ENCODE measurements at places on chromosomes 3 and 15.
A peak's percentile ranks its signal among the peaks of the same experiment; 100 is the strongest.

DNA sequence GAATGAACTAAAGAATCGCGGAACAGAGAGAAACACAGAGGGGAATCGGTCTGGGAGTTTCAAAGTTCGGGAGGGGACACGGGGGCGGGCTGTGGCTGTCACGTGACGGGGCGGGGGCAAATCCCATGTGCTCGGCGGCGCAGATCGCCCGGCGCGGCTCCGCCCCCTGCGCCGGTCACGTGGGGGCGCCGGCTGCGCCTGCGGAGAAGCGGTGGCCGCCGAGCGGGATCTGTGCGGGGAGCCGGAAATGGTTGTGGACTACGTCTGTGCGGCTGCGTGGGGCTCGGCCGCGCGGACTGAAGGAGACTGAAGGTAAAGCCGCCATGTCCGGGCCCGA lies at the start of gene EIF4G1:
TSS of gene EIF4G1 (plus strand) at position 244 of the 337 bp plus-strand sequence. CDS start 1,191 bp downstream, outside the sequence.
- DNase-seq = peak; percentile 97

- peak; percentile 31 for DNase-seq
Observed at GRCh38 chr15:75573648-75574384, 5.3 kb downstream of the PTPN9 start.

DNA sequence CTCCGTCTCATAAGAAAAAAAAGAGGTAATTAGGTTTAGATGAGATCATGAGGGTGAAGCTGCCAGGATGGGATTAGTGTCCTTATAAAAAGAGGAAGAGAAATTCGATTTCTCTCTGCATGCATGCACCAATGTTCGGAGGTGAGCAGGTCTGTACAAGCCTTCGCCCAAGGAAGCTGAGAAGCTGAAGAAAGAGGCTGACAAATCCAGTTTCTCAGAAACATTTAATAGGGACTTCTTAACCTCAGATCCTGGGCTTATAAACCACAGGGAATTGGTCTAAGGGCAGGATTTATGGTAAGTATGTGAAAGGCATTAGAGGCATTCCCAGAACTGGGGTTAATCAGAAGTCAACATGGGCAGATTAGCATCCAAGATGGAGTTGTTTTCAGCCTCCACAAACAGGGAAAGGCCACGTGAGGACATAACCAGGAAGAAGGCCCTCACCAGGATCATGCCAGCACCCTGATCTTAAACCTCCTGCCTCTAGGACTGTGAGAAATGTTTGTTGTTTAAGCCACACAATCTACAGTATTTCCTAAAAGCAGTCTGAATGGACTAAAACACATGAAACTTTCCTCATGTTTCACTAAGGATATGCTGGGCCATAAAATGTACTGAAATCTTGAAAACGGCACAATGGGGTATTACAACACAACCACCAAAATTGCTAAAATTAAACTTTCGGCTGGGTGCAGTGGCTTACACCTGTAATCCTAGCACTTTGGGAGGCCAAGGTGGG lies 11.3 kb downstream of the SHISA5 start:
- no peak for DNase-seq

- DNase-seq = no peak
Observed at GRCh38 chr3:60322298-60322856, 928.9 kb downstream of the FHIT start.

DNA sequence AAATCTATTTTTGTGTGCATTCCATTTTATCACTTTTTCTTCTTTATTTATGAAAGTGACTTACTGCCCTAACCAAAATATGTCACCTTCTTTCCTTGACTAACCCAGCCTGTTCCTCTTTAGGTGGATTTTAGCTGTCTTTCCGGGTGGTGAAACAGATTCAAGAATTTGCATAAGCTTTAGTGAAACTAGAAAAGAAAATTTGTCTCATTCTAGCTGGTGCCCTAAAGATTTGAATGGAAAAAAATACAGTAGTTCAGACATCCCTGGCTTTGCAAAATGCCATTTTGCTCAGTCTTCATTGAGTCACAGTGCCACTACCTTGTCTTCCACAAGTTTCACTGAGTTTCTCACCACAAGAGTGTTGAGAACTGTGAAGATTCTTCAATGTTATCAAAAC lies 28.2 kb upstream of the CCDC50 start:
- DNase-seq = no peak

Measured in activated CD4-positive, alpha-beta T cell treated with anti-CD3 and anti-CD28 coated beads, Interleukin-10, Interleukin-2, amounts not matched to agents 100 ng/mL and 50 ng/mL, durations not matched to agents 16 hours and 8 hours (primary cell).